ENCODE measurements at places on chromosomes 2 and 18.

DNA sequence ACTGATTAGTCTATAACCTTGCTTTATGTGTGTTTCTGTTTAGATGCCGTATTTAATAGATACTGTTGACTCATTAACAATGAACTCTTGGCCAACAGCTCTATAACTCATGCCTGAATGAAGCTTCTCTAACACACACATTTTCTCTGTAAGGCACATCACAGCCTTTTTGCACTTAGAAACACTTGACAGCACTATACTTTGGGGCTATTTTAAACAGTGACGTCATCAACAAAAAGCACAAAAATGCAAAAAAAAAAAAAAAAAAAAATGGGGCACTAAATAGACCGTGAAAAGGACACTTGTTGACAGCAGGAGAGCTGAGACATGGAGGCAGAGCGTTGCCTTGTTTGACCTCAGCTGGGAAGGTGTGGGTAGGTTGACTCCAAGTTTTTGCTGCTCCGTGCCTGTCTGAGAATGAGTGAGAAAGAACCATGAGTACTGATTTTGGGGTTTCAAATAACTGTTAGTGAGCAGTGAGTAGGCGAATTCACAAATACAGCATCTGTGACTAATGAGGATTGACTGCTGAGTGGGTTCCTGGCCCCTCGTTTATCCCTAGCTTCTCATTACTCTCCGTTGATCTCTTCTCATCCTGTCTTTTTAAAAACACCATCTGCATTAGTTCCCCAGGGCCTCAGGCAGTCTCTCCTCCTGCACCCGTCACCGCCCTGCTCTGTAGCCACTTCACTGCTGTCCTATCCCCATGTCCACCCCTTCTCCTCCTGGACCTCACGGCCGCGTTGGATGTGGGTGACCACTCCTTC, 24.4 kb downstream of the SPP2 start:
- DNase-seq: no peak

- DNase-seq: no peak
Measured at GRCh38 chr2:172387361-172387760, 40.0 kb upstream of the ITGA6 start.

DNA sequence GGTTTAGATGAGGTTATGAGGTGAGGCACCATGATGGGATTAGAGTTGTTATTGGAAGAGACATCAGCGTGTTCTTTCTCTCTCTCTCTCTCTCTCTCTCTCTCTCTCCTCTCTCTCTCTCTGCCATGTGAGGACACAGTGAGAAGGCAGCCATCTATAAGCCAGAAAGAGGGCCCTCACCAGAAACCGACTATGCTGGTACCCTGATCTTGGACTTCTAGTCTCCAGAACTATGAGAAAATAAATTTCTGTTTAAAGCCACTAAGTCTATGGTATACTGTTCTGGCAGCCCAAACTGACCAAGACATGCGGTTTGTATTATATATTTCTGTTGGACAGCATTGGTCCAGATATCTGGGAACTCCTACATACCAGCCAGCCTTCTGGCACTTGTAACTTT, 3.5 kb upstream of the LIPG start:
- DNase-seq: no peak

GRCh38 chr2:24824966-24825882, 32.0 kb downstream of the CENPO start:
- no peak for DNase-seq

- DNase-seq: no peak
Measured at GRCh38 chr2:130390460-130391057, 34.7 kb downstream of the PTPN18 start.

GRCh38 chr2:53130441-53130943, 637.1 kb upstream of the CHAC2 start:
- DNase-seq: no peak

- DNase-seq: no peak
Measured at GRCh38 chr2:64277101-64277849, 133.1 kb upstream of the PELI1 start.

DNA sequence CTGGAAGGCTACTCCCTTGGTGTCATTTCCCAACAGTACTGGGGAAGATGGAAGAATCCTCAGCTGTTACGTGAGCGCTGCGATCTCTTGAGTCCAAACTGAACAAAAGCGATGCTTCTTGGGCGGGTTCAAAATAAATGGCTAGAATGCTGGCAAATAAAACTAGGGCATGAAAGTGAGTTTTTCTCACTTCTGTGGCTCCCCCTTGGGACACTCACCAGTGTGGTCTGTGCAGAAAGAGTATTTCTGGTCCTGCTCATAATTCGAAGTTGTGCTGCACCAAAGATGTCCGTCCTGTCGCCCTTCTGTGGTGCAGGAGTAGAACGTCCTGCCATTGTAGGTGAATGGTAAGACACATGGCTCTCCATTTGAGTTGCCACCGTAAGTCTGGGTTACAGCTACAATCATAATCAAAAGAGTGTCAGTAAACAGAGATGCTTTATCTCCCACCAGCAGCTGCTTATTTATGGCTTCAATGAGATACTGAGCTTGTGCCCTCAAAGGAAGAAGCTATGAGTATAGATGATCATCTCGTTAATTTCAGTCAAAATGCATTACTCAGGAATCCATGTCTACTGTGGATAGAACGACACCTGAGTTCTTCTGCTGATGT, 11.8 kb downstream of the FN1 start:
- DNase-seq: no peak

GRCh38 chr2:25292408-25292807, 49.3 kb downstream of the DNMT3A start:
- DNase-seq: no peak

DNA sequence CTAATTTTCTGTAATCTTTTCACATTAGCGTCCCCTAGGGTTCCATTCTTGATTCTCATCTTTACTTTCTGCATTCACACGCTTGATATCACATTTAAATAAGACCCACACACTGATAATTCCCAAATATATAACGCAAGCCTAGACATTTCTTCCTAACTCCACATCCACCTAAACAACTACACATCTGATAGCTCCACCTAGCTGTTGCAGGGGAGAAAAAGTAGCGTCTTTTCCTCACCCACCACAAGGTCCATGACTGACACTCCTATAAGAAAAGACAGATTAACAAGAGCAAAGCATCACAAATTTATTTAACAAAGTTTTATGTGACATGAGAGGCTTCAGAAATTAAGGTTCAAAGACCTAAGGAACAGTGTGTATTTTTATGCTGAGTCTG, 862.2 kb upstream of the DDX18 start:
- DNase-seq: no peak

DNA sequence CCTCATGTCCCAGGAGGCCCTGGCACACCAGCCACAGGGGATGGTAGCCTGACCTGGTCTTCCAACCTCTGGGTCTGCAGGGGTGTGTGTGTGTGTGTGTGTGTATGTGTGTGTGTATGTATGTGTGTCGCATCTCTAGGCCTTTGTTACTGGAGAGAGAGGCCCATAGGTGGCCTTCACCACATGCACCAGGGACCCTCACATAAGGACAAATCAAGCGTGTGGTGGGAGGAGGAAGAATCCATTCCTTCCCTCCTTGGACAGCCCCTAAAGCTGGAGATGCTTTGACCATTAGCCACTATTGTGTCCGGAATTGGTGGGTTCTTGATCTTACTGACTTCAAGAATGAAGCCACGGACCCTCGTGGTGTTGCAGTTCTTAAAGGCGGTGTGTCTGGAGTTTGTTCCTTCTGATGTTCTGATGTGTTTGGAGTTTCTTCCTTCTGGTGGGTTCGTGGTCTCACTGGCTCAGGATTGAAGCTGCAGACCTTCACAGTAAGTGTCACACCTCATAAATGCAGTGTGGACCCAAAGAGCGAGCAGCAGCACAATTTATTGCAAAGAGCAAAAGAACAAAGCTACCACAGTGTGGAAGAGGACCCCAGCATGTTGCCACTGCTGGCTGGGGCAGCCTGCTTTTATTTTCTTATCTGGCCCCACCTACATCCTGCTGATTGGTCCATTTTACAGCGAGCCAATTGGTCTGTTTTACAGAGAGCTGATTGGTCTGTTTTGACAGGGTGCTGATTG, 104.1 kb downstream of the DDX1 start:
- DNase-seq: no peak

DNA sequence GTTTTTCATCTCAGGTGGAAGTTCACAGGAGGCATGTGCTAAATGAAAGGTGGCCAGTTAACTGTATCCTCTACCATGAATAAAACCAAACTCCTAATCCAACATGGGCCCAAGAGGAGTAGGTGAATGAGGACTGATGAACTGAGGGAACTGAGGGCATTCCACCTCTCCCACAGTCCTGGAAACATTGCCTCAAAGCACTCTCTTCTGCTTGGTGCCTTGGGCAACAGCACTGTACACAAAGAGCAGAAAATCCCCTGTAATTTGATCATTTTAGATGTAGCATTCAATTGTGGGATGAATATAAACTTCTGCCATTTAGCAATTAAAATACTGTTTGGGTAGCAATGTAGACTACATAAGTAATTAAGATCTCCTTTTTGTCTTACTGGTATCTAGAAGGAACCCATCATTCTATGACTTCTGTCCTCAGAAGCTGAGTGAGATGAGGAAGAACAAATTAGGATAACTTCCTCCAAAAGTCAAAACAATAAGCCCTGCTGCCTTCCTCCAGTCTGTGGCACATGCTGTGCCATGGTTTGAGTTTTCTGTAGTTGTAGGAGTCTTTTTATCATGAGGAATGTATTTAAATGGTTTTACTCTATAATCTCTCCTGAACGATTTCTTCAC, 86.7 kb upstream of the ZEB2 start:
- no peak for DNase-seq

- DNase-seq: peak; percentile 40
Measured at GRCh38 chr2:229920011-229920641, 1.7 kb downstream of the TRIP12 start.

DNA sequence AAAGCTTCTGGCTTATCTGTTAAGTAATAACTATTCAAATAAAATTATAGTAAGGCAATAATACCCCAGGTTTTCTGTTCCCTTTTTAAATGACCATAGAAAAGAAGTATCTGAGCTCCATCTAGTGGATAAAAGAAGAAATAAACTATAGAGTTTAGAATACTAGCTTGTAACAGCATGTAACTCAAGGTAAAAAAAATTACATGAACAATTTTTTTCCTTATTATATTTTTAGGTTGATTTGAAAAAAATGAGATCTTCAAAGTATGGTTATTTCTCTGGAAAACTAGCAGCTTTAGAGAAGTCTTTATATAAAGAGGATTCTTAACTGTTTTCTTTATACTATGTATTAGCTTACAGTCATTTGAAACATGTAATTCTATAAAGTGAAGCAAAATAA, 58.1 kb downstream of the NCKAP1 start:
- peak; percentile 25 for DNase-seq

DNA sequence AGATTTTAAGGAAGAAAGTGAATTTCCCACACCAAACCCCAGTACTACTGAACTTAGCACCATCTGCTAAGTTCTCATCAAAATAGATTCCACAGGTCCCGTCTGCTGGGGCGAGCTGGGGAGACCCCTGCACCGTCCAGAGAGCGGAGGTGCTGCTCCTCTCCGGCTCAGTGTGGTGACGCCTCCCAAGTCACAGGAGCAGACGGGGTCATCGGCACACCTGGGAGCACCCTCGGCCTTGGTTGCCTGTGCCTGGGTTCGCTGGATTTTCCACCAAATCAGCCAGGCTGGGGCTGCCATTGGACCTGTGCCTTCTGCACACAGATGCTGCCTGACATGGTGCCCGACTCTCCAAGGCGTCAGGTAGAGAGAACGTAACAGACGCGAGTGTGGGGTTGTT, 141.3 kb downstream of the PXDN start:
- DNase-seq: no peak

- DNase-seq: no peak
Measured at GRCh38 chr2:234587341-234588053, 90.6 kb upstream of the ARL4C start.

- no peak for DNase-seq
Measured at GRCh38 chr2:37469126-37469525, 124.7 kb downstream of the QPCT start.

DNA sequence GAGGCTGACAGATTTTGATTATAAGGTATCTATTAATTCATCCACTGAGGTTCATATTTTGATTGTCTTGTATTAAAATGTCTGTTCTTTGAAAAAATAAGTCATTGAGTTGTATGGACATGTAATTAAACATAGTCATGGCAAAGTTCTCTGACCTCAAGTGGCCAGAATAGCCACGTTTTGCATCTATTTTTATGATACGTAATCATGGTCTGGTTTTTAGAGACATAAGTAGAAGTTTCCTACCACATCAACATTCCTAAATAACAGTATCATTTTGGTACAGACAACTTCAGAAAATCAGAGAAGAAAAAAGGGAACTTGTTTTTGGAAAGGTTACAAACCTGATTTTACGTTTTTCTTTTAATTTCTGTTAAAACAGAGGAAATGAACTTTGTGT, 47.6 kb downstream of the COL5A2 start:
- DNase-seq: no peak

DNA sequence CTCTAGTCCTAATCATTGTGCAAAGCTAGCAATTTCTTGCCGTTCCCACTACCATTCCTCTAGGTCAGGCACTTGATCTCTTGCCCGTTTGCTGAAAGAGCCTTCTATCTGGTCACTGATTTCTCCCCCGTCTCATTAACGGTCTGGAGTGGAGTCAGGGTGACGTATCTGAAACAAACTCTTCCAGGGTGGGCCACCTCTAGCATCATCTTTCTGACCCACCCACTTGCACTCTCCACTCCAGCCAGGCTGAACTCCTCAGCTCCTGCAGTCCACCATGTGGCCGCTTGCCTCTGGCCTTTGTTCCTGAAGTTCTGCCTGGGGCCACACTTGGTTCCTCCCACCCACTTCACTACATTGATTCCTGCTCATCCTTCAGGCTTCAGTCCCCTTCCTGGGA, 13.3 kb downstream of the BCL2 start:
- DNase-seq: no peak

DNA sequence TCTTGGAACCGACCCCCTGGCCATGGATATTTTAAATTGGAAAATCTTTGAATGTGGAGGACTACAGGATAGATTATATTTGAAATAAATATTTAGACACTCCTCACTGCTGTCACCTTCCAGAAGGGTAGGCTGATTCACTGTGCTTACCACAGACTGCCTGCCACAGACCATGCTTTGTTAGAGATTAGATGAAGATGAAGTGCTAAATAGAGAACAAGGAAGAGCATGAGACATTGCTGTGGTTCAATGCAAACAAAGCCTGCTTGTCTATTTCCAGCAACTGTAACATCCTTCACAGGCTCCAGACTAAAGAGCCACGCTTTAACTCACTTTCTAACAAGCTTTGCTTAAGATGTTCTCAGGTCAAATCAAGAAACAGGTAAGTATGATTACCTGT, 81.0 kb upstream of the TMEM17 start:
- DNase-seq: no peak

- no peak for DNase-seq
Measured at GRCh38 chr2:235803028-235803427, 309.2 kb downstream of the AGAP1 start.

GRCh38 chr2:10297959-10298531, 4.7 kb upstream of the HPCAL1 start:
- DNase-seq: peak; percentile 17

All from central memory CD4-positive, alpha-beta T cell (primary cell).